ENCODE measurements at places on chromosomes 7 and 10.

GRCh38 chr10:6292741-6293151, 90.0 kb downstream of the PFKFB3 start:
- no peak for DNase-seq

DNA sequence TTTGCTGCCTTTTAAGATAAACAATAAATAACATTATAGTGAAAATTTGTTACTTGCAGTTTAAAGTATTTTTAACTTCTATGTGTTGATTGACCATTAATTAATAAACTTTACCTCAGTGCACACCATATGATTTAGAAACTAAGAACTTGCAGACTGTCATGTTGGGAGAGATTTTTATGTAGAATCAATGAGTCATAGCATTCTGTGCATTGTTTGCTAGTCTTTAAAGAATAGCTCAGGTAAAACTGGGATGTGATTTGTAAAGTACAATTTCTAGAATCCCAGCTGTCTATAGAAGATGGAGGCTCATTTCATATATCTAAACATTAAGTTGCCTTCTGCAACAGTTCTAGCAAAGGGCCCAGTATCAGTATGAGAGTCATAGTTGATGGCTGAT, 199.6 kb upstream of the SEMA3A start:
- DNase-seq: no peak

DNA sequence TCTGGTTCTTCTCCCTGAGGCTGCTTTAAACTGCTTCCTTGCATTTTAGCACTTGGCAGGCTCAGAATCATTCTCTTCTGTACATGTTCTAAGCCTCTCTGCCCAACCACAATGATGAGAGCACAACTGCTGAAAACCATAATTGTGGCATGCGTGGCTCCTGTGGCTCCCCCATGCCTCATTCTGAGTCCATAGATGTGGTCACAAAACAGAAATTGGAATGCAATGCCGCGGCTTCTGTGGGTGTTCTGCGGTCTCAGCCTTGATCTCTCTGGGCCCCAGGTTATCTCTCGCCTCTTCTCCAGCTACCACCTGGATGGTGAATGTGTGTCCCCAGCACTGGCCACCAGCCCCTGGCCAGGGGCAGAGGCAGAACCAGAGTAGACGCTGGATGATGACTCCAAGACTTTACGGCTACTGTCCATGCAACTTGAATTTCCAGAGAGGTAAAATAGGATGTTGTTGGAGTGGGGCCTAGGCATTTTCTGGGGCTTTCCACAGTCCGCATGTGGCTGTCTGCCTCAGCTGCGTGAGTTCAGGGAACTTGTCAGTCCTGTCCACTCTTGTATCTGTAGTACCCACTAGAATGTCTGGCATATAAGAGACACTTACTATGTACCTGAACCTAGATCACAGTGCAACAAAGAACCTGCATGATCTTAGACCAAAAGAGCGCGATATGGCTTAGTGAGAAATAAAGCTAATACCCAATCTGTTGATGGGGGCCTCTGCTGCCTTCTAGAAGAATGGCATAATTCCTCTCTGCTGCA, 52.4 kb upstream of the ADRB1 start:
- no peak for DNase-seq

DNA sequence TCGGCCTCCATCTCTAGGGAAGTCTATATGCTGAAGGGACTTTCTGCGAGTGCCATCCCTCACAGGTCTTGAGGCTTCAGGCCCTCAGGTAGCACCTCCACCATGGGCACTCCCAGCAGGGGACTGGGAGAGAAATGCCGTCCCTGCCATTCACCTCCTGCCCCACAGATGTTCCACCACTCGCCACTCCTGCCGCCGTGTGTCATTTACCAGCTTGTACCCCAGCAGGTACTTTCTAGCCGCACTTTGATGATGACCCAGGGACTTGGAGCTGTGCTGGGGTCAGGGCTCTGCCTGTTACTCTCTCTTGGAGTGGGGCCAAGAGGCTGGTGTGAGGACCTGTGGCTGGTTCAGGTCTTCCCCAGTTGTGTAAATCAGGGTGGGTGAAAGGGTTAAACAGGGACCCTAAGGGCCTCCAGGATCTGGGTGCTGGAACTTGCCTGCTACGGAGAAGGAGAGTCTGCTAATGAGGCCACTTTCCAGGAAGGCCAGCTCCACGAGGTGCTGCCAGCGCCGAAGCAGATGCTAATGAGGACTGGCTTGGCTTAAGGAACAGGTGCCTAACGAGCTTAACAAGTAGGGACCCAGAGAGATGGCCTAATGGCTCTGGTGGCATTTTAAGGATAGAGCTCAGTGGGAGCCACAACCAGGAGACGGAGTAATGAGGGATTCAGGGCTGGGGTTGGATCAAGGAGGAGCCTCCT, 32.4 kb downstream of the CRHR2 start:
- no peak for DNase-seq

GRCh38 chr7:44988701-44989100, 9.9 kb upstream of the MYO1G start:
- DNase-seq: no peak

- DNase-seq: no peak
These were observed 34.0 kb upstream of the LBX1 start for GRCh38 chr10:101263150-101263752.

DNA sequence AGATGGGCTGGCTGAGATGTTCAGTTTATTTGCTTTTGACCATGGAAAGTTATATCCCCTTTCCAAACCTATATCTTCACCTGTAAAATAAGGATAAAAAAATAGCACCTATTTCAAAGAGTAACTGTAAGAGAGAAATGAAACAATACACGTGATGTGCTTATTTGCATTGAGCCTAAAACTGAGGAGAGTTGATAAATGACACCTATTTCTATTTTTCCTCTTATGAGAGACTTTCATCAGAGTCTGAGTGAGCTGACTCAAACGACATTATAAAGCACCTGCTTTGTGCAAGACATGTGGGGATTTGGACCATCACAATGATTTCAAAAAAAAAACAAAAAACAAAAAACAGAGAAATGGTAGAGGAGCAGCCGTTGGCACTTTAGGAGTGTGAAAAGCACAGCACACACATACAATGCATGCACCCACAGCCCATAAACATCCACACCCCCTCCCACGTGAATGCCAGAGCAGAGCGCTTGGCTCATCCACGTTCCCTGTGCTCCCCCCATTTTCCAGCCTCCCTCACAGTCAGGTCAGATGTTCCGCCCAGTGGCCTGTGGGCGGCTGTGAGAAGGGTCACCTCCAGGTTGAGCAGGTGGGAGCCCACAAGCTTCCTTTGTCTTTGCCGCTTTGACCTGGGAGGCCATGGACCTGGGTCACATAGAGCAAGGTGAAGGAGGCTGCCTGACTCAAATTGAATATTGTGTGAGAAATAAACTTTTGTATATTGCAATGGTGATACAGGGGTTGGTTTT, 253.2 kb upstream of the ZNF32 start:
- no peak for DNase-seq

- DNase-seq: no peak
These were observed 7.8 kb upstream of the ANKRD2 start for GRCh38 chr10:97564776-97565175.

DNA sequence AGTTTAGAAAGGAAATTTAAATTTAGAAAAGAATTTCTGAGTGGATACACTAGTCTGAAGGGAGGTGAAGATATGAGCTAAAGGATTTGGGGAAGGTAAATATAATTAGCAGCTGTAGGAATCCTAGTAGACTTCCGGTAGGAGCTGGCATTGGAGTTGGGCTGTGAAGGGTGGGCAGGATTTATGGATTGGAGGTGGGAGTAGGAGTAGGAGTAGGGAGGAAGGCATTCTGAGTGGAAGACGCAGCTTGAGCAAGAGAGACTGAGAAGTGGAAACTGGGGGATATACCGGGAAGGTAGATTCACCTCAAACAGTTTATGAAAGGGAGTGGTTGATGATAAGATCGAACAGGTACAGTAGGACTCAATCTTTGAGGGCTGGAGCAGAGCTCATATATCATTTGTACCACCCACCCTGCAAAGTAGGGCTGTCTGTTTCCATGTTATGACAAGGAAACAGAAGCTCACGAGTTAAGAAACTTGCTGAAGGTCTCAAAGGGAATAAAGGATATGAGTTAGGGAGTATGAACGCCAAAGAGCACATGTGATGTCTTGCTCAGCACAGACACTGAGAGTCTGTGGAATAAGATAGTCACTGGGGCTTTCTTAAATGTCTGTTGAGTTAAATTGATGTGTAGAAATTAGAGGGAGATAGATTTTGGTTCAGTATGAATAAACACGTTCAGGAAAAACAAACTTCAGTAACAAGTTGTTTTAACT, 81.6 kb downstream of the RPS24 start:
- DNase-seq: no peak

GRCh38 chr10:128643658-128644057, 517.4 kb upstream of the MKI67 start:
- DNase-seq: no peak

DNA sequence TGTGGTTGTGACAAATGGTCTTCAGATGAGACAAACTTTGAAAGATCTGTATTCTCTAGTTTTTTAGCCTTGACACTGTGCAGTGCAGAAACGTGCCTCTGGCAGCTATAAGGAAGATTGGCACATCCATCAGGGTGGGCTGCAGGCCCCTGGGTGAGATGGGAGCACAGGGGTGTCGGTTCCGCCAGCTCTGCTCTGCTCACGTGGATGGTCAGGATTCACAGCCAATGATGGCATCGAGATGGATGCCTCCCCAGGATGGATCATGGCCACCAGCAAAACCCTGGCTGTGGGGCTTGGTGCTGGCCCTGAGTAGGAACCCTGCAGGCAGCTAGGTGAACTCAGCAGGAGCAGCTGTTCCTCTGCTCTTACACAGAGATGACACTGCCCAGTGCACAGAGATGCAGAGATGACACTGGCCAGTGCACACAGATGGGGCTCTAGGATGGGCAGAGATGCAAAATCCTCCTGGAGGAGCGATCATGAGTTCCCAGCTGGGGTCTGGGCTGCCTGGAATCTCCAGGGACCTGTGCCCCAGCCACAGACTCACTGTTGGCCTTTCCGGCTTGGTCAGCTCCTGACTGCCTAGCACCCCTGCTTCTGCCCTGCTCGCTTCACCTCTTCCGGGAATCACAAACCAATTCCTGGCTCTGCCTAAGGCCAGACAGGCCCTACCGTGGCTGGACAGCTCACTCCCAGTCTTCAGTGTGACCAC, 185.9 kb downstream of the TCERG1L start:
- DNase-seq: no peak

DNA sequence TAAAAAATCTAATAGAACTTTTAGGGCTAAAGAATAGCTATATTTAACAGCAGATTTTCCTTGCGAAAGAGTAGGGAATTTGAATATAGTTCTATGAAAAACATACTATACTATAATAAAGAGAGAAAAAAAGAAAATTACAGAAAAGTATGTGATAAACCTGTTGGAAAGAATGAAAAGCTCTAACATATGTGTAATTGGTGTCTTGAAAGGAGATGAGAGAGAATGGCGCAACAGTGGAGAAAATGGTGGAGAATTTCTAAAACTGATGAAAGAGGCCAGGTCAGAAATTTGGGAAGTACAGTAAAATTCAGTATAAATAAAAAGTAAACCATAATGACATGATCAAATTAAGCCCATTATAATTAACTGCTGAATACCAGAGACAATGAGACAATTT, 20.8 kb upstream of the CACNA2D1 start:
- no peak for DNase-seq

- DNase-seq: no peak
These were observed 266.0 kb downstream of the USP6NL start for GRCh38 chr10:11345224-11346054.

- no peak for DNase-seq
These were observed 82.1 kb upstream of the PPP2R2D start for GRCh38 chr10:131818510-131819234.

DNA sequence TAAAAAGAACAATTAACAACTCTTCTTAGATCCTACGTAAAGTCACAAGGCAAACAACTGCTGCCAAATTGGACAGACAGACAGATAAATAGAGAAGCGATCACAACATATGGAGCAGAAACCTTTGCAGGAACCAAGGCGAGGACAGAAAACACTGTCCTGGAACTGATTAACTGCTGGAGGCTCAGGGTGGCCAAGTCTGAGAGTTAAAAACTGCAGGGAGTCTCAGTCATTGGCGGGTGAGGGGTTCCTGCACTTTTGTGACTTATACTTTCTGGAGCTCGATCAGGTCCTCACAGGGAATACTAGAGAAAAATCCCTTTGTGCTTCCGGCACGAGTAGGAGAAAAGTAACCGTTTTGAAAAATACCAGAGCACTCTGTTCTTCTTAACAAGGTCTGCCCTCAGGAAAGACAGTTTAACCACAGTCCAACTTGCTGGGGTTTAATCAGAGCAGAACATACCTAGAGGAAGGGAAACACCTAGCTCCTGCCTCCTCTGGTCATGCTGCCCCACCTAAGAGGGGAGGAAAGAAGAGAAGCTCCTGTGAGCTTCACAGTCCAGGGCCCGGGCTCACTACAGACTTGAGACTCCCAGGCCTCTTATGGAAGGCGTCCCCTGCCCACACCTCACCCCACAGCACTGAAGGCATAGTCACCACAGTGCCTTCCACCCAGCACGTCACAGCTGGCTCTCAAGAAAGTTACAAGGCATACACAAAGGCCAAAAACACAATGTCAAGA, 74.9 kb downstream of the LARP4B start:
- DNase-seq: no peak

GRCh38 chr7:23471106-23471859, 992 bp upstream of the IGF2BP3 start:
- no peak for DNase-seq

DNA sequence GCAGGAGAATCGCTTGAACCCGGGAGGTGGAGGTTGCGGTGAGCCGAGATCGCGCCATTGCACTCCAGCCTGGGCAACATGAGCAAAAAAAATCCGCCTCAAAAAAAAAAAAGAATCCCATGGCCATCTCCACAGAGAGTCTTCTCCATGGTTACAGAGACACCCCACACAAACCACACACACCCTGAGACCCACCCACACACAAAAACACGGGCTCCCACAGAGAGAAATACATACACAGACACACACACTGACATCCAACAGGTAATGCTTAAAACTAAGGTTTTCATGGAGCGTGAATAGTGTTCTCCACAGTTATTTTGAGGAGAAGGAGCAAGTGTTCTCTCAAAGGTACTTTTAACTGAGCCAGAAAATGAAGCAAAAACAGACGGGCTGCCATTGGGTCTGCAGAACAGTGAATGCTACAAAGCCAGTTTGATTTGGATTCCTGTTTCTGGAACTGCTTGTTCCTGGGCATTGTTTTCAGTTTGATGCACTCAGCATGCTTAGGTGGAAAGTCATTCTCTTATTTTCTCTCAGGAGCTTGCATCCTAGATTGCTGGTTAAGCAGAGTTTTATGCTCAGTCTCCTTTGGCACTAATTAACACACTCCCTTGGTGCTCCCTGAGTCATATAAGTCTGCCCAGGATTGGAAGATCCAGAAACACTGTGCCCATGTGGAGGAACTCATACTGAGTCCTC, 15.4 kb downstream of the AHCYL2 start:
- no peak for DNase-seq

- DNase-seq: no peak
These were observed 6.7 kb upstream of the COA1 start for GRCh38 chr7:43735802-43736603.
